ENCODE measurements at places on chromosomes 7 and 10.

GRCh38 chr7:29494350-29494749, 69.3 kb upstream of the PRR15 start:
- no peak for DNase-seq

GRCh38 chr7:66683770-66684123, 55.1 kb downstream of the KCTD7 start:
- DNase-seq, result no peak

DNA sequence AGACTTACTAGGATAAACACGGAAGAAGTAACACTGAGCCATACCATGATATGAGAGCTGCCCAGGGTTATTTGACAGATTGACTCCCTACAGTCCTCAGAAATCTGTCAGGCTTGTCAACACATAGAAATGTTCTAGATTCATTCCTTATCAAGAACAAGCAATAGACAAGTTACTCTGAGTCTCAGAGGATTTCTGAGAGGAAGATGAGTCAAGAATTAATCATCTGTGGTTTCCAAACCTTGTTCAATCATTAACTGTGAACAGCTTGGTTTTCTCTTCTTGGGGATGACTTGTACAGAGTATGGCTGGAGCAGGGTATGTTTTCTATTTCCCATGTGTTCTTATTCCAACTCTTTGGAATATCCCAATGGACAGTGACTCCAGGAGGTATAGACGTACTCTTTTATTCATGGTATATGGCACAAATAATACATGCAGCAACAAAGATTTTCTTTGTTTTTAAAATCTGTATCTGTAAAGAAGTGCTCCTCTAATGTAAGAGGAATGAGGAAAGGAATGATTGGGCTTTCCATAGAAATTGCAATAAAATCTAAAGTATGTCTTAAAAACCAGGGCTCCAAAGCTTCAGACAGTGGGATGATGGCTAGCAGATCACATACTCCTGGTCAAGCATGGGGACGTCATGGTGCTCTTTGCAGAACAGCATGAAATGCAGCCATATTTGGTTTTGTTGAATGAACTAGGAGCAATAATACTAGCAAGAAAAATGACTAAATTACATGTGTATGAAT, 11.9 kb upstream of the SFR1 start:
- no peak for DNase-seq

DNA sequence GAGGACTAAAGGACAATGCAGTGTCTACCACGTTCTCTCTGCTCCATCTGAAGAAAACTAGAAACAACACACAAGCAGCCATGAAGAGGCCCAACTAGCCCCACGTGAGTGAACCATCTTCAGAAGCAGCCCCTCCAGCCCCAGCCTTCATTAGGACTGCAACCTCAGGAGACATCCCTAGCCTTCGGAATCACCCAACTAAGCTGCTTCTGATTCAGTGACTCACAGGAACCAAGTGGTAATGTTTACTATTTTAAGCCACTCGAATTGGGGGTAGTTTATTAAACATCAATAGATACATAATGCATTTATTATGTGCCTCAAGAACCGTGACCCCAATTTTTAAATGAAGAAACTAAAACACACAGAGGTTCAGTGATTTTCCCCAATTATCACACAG, 22.6 kb downstream of the ARHGAP12 start:
- DNase-seq, result no peak

- peak; percentile 71 for DNase-seq
These were observed 276.1 kb downstream of the DNAJB6 start for GRCh38 chr7:157612664-157613561.

DNA sequence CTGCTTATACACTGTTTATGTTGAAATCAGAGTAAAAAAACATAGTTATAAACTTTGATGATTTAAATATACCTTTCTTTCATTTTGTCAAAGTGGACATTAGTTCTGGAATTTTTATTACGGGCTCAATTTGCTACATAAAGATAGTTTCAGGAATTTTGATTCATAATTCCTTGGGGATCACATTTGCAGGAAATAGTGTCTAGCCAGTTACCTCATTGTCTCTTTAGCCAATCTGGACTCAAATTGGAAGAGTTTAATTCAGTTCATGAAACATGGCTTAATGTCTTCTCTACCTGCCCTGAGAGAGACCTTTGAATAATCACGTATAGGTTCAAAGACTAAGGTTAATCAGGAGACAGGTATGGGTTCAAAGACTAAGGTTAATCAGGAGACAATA, 262.6 kb downstream of the HGF start:
- no peak for DNase-seq

GRCh38 chr10:62735464-62736167, 68.9 kb upstream of the ADO start:
- DNase-seq, result no peak

- DNase-seq, result no peak
These were observed 65.8 kb downstream of the ATXN7L1 start for GRCh38 chr7:105810556-105810955.

DNA sequence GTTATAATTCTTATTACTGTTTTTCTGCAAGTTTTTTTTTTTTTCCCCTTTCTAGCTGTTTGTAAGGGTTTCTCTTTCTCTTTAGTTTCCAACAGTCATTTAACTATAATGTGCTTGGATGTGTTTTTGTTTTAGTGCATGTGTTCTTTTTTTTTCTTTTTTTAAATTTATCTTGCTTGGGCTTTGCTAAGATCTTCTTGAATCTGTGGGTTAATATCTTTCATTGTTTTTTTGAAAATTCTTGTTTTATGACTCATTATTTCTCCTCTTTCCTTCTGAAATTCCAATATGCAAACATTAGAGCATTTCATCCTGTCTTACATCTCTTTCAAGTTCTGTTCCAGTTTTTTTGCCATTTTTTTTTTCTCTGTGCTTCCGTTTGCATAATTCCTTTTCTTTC, 5.7 kb upstream of the HK1 start:
- DNase-seq, result no peak

DNA sequence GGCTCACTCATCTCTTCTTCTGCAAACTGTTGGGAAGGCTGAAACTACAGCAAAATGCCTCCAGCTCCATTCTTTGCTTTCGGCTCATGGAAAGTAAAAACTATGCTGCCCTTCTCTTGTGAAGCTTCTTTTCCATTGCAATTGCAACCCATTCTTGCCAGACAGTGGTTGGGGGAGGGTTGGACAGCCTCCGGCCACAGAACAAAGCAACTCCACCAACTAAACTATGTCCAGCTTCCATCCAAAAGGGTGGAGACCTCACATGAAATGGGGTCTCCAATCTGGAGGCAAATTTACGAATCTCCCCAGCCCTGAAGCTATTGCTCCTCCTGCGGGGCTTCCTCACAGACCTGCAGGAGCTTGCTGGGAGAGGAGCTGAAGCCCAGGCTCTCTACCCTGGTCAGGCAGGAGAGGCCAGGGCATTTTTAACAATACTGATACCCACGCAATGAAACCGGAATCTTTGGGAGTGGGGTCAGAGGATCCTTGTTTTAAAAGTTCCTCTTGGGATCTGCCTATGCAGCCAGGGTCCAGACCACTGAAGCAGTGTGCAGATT, 549 bp downstream of the GPNMB start:
- no peak for DNase-seq

- no peak for DNase-seq
These were observed 43.1 kb upstream of the HSPB1 start for GRCh38 chr7:76259124-76260093.

DNA sequence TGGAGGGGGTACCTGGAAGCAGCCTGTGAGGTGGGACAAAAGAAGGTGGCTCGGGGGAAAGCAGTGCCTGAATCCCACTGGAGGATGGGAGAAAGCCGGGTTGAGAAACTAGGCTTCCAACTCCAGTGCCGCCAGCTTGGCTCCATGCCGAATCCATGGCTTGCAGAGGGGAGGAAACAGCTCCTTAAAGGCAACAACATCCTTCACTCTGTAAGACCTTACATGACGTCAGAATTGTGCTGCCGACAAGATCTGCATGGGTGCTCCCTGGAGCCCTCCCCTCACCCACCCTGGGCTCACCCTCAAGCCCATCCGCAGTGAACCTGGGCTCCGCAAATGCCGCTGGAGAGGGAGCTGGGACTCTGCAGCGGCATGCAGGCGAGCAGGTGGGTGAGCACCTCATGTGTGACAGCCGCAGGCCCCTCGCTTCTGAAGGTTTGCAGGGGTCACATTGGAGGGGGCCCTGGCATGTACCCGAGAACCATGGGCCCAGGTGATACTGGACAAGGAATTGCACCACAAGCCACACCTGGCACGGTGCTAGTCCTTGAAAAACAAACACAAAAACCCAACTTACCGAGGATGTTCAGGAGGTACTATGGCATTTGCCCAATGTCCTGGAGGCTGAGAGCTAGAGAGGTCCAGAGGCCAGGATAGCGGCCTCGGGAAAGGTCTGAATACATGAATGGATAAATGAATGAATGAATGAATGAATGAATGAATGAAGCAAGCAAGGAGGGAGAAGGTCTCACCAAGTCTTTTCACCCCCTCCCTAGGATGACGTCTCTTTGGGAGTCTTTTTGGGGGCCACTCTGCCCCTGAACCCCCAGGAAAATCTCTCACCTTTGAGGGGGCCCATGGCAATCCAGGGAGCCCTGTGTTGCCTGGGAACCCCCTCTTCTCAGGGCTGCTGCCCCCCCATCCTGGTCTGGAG, 238.6 kb upstream of the SHH start:
- DNase-seq, result no peak

GRCh38 chr7:30389791-30390190, 88.8 kb downstream of the NOD1 start:
- no peak for DNase-seq

DNA sequence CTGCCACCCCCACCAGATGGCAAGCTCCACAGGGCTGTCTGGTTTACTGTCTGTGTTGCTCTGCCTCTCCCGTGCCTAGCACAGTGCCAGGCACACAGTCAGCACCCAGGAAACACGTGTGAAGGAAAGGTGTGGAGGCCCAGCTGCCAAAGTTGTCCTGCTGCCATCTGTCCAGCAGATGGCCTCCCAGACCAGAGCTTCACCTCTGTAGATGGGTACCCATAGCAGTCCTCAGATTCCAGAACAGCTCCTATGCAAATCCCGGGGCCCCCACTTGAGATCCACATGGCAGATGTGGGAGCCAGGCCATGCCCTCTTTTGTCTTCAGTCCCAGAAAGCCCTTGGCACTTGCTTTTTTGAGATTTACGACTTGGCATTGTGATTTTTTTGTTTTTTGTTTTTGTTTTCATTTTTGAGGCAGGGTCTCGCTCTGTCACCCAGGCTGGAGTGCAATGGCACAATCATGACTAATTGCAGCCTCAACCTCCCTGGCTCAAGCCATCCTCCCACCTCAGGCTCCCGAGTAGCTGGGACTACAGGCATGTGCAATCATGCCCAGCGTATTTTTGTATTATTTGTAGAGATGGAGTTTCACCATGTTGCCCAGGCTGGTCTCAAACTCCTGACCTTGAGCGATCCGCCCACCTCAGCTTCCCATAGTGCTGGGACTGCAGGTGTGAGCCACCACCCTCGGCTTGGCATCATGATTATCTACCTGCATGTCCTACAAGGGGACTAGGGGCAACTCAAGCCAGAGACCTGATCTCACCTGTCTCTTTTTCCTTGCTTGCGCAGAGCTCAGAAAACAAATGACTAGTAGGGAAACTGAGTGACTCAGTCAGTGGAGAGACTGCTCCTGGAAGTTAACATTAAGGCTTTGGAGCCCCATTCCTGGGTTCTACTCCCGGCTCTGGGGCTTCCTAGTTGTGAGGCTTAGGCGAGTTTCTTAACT, 16.9 kb upstream of the PALD1 start:
- DNase-seq, result peak; percentile 35

GRCh38 chr7:151626422-151627115, 106.9 kb upstream of the RHEB start:
- peak; percentile 14 for DNase-seq

GRCh38 chr10:114336823-114337509, 67.3 kb downstream of the AFAP1L2 start:
- no peak for DNase-seq

DNA sequence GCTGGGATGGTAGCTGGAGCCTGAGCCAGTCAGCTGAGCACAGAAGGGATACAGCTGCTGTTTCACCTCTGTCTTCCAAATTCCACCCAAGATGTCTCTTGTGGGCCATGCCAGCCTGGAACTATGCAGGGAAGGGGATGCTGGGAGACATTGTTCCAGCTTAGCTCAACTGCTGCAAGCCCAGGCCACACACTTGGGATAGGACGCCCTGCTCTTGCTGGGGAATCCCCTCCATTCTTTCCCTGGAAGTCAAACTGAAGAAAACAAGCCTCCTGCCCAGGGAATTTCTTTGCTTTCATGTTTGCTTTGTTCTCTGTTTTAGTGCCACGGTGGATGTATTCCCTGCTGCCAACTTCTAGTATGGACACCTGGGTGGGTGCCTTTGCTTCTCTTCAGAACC, 55.2 kb upstream of the CDK13 start:
- DNase-seq, result no peak

DNA sequence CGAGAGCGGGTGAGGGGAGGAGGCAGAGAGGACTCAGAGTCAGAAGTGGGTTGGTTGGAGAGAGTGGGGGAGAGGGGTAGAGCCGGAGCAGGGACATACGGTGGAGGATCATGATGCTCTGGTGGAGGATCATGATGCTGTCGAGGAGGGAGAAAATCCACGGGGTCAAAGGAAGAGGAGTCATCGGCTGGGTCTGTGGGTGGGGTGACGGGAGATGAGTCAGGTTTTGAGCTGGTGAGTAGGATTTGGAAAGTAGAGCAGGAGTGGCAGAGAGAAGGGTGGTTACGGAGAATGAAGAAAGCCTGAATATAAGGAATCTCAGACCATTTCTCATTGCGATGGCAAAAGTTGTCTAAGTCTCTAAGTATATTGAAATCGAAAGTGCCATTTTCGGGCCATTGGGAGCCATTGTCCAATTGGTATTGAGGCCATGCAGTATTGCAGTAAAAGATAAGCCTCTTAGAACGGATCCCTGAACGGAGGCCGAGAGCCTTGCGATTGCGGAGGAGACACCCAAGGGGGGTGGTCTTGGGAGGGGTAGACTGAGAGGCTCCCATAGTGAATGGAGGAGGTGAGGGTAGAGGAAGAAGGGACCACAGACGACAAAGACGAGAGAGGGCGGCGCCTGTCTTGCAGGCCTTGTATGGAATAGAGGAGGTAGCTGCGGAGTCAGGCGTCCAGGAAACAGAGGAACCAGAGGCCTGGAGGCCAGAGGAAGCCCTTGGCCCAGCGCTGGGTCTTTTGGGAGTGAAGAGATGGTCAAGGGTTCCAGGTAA, 23.8 kb downstream of the SCIN start:
- no peak for DNase-seq

GRCh38 chr7:75722373-75722772, 16.4 kb downstream of the HIP1 start:
- no peak for DNase-seq
